Activated CD4-positive, alpha-beta T cell treated with anti-CD3 and anti-CD28 coated beads for 24 hours (primary cell): ENCODE measurements at places on chromosomes 1 and 21.

DNA sequence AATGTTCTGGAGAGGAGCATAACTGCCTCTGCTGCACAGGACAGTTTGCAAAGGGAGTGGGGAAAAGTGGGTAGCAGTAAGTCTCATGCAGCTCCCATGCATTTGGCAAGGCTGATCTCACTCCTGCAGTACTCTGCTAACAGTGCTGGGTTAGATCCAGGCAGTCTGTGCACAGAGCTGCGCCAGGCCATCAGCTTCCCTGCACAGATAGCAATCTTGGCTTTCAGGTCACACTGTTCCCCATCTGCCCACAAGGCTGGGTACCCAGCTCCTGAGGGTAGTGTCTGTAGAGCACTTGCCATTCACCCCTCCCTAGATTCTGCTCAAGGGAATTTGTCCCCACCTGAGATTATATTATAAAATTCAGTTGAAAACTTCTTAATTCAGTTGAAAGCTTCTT lies 72.1 kb downstream of the SH3BGR start:
- DNase-seq, result no peak

GRCh38 chr1:235851939-235852338 lies 14.8 kb downstream of the LYST start:
- DNase-seq, result no peak

GRCh38 chr1:207959141-207959825 lies 48.4 kb upstream of the CD34 start:
- DNase-seq, result no peak

DNA sequence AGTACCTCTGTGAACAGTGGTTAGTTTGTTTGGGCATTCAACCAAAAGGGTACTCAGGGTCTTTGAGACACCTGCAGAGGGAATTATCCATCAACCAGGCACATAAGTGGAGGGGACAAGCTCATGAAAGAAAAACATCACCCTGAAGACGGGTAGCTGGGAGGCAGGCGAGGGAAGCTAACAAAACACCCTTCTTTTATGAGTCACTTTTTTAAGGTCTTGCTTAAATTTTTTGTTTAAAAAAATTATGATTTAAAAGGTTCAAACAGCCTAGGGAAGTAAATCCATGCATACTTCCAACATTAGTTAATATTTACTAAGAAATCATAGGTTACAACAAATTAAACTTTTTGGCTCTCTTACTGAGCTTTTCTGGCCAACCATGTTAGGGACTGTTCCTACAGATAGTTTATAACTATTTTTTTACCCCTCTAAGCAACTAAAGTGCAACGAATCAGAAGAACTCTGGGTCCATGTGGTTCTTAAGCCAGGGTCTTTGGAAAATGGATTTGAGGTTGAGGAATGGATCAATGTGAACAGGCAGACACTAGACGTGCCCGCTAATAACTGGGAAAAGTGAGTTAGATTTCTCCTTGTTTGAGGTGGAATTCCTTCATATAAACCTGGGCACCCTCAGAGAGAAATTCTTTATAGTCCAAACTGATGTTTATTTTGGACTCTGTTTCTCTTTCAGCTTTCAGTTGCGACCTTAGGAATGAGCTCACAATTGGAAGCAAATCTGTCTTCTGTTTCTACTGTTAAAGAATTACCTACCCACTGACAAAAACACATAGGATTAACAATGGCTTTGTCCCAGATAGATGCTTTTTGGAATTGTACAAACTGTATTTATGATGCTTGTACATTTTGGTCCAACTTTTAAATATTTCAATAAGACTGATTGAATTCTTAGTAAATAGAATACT lies 123.0 kb downstream of the LYPLAL1 start:
- no peak for DNase-seq

DNA sequence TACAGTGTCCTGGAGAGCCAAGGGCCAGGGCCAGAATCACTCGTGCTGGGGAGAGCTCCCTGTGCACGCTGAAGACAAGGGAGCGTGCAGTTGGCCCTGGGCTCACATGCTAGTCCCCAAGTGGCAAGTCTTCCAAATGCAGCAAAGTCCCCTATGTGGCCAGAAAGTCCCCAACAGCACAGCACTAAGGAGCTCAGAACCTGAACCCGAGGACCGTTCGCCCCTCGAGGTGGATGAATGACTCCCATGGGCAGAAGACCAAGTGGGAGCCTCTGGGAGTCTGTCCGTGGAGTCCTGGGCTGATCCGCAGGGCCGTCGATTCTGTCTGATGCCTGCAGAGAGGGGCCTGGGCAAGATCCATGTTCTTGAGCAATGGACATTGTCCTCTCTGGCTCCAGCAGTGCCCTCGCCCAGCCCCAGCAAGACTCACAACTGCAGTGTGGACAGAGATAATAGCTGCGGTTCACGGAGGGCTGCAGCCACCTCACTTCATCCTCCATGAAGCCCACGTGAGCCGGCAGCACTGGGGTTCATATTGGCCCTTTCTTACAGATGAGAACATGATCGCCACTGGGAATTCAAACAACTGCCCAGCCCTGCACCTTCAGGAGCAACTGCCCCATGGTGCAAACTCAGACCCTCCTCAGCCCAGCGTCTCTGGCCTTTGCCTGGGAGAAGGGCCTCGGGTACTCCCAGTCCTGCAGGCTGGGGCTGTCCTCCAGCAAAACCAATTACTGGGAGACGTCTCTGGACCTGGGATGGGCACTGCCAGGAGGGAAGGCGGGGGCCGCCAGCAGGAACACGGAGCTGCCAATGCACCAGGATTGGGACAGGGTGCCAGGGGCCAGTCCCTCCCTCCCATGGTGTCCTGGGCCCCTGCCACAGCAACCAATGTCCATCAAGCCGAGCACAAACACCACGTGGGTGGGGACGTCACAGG lies 243.7 kb downstream of the NPHP4 start:
- no peak for DNase-seq

DNA sequence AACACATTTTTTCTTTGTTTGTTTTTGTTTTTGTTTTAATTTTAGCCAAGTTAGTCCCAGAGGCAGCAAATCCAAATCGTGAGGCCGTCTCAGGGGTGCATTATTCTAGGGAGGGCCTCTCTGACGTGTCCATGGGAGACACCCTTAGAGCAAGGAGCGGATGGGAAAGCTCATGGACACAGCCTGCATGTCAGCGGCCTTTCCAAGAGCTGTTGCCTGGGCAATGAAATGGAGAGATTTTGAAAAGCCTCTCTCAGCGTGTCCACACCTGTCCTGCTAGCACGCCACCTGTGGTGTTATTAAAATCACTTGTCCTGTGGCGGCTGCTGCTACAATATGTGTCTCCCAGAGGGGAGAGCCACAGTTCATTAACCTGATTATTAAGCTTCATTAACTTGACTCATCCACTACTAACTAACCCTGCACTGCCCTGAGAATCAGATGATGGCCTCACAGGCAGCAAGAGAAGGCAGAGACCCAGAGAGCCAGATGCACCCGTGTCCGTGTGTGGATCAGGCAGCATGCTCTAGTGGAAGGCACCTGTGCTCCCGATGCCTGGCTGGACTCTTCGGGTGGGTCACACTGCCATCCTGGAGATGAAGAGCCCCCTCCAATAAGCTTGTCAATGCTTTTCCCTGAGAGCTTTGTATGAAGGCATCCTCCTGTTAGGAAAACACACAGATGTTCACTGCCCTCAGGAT lies 133.3 kb downstream of the PGBD5 start:
- no peak for DNase-seq

DNA sequence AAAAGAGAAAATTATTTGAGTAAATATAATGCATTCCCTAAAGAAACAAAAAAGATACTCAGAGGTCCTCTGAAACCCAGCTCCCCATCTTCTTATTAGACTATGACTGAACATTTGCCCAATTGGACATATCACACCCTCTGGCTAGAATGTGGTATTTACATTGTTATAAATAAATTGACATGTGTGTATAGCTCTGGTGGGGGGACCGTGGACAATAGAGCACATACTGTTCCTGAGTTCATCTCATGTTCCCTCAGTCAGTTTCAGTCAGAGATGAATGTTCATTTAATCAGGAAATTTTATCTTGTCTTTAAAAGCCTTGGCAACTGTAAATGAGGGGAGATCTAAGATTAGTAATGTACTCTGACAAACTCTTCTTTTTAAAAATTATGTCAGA lies 459.3 kb upstream of the ADAMTS5 start:
- DNase-seq, result no peak

- no peak for DNase-seq
Observed at GRCh38 chr1:61926597-61926996, 184.3 kb downstream of the PATJ start.

GRCh38 chr1:9373619-9374018 lies 80.9 kb downstream of the SPSB1 start:
- DNase-seq, result no peak

- DNase-seq, result no peak
Observed at GRCh38 chr1:156676820-156677615, at the start of gene NES. TSS of gene NES (minus strand) at chr1:156677407. CDS start at chr1:156677264, 143 bp downstream.

DNA sequence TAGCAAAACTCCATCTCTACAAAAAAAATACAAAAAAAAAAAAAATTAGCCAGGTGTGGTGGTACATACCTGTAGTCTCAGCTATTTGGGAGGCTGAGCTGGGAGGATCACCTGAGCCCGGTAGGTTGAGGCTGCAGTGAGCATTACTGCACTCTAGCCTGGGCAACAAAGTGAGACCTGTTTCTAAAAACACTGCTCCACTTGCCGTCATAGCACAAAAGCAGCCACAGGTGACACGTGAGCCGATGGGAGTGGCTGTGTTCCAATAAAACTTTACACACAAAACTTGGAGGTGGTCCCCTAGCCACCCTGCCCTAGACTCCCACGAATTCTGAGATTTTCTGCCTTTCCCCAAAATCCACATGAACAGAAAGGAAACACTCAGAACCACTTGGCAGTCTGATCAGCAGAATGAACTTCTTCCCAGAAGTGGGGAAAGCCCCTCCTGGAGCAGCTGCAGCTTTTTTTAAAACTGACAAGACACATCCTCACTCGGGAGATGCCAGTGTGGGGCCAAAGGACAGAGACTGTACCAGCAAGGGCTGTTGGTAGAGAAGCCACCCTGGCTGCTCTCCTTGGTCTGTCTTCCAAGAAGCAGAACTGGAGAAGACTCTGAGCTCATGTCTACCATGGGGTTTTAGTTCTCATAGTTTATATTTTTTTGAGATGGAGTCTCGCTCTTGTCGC lies 23.3 kb downstream of the PLEKHM2 start:
- DNase-seq, result no peak

DNA sequence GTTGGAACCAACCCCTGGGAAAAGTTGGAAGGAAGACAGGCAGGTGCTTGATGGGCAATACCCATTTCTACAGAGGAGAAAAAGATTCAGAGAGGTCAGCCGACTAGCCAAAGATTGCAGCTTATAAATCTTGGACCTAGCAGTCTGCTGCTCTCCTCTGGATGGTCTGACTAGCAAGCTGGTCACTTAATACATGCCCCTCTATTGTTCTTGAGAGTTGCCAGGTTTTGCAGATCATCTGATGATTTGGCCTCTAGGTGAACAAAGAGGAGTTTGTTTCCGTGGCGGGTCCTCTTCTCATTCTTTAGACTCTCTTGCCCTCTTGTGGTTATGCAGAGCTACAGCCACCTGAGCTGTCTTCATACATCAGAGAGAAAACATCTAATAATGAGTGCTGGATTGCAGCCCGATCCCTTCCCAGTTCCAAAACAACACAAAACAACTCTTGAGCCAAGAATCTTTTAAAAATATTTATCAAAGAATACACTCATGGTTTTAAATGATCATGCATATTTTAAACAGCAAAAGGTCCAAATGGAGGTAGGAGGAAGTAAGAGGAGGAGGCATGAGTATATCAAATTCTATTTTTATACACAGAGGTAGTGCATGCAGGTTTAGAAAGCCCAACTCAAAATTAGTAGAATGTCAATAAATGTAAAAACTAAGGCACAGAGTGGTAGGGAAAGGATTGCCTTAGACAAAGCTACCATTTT lies 115.7 kb downstream of the SLC30A10 start:
- DNase-seq, result no peak

DNA sequence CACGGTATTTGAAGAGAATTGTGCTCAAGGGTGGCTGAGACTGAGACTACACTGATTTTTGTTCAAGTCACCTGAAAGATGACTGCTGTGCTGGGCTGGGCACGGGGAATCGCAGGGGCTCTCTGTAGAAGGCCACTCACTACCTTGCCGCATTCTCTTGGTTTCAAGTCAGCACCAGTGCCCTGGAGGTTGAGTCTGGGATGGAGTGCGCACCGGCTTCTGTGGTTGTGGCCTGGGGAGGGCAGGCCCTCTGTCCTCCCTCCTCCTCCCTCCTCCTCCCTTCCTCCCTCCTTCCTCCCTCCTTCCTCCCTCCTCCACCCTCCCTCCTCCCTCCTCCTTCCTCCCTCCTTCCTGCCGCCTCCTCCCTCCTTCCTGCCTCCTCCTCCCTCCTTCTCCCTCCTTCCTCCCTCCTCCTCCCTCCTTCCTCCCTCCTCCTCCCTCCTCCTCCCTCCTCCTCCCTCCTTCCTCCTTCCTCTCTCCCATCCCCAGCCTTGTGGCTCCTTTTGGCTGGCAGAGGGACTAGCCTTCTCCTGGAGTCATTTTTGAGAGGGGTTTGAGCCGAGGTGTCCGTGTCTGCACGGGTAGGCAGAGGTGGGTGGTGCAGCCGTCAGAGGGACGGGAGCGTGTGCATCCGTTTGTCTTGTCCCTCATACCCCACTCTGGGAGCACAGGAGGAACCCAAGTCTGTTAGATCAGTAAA lies 9.5 kb downstream of the RER1 start:
- DNase-seq, result no peak

- DNase-seq, result no peak
Observed at GRCh38 chr1:64549464-64550239, 79.7 kb downstream of the CACHD1 start.

- no peak for DNase-seq
Observed at GRCh38 chr1:185570962-185571361, 163.2 kb upstream of the HMCN1 start.

DNA sequence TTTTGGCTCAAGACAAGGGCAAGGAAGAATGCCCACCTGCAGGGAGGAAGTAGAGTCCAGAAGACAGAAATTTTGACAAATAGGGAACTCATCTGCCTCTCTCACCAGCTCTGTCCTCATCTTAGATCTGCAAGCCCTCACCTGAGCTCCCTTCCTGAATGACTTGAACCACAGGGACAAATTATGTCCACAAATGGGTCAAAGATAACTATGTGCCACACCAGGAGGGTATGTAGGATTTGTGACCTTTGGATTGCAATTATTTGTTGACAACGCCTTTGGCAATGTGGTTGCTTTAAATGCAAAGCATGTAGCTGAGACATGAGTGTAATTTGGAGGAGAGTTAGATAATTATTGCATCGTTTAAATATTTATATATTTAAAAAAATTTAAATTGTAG lies 79.5 kb downstream of the GRIK1 start:
- no peak for DNase-seq

DNA sequence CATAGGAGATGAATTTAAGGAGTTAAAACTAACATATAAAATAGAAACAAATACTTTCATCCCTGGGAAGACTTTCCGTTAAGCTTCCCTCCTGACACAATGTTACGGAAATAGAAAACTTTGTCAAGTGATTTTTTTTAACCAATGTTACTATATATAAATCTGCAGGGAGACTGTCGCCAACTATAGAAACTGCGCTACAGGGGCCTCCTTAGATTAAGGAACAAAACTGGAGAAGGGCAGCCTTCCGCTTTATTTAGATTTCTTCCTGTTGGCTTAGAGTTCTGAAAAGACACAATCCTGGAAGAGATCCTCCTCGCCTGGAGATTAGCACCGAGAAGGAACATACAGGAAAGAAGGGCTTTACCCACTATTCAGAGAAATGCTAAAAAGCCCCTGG lies 1.5 kb downstream of the MGST3 start:
- no peak for DNase-seq
